NCI-H1436 treated with DMSO at 0.1 percent for 48 hours (cell line): ENCODE measurements at places on chromosomes 16 and 17.

DNA sequence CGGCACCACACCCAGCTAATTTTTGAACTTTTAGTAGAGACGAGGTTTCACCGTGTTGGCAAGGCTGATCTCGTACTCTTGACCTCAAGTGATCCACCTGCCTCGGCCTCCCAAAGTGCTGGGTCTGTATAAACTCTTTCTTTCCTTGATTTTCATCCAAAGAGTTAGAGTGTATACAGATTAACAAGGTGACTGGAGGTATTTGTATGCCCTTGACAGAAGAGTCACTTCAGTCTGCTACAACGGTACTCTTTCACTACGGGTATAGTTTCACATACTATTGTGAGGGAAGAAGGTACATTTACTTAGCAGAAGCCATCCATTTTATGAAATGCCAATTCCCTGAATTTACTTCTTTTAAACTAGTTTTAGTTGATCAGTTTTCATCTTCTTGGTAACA, 32.5 kb downstream of the PPM1E start:
- no peak for DNase-seq

DNA sequence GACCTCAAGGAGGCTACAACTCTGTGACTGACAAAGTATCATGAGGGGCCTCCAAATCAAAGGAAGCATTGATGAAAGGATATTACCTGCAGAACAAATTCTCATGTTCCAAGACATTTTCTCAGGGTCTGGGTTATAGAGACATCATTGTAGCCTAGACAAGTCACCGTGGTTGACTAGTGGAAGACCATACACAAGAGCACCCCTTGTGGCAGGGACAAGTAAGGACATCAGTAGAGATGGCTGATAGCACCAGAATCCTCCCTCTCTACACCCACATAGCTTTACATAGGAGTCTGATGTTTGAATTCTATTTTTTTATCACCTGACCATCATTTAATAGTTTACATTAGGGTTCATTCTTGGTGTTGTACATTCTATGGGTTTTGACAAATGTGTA, 32.5 kb upstream of the CDH8 start:
- DNase-seq, result no peak

DNA sequence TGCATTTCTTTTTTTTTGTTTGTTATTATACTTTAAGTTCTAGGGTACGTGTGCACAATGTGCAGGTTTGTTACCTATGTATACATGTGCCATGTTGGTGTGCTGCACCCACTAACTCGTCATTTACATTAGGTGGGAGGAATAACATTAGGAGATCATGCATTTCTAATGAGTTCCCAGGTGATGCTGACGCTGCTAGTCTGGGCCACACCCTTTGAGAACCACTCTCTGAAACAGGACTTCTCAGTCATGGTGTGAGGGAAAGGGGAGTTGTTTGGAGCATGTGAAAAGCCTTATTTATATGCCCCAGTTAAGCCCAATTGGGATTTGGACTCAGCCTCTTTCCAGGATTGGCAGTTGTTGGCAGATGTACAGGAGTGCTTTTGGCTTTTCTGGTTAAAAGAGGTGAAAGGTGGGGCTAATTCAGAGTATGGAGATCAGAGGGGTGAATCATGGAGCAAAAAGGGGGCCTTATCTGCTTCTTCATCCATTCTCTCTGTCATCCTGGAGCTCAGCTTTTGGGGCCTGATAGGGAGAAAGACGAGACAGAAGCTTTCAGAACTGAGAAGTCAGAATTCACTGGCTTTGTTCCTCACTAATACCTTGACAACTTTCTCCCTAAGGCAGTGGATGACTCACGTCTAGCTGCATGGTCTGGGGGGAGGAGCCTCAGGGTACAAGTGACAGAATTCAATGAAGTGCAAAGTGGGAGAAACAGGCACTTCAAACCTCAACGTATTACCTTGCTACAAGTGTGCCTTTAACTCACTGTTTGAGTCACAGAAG, 180.0 kb upstream of the CACNG3 start:
- DNase-seq, result peak; percentile 13

- no peak for DNase-seq
Measured at GRCh38 chr17:46983782-46984181, 4.7 kb upstream of the RPRML start.

GRCh38 chr16:72159386-72159785, 12.6 kb downstream of the PMFBP1 start:
- no peak for DNase-seq

GRCh38 chr17:35046740-35047283, 16.7 kb downstream of the RFFL start:
- DNase-seq, result no peak

GRCh38 chr16:53111078-53111791, 56.4 kb downstream of the CHD9 start:
- no peak for DNase-seq

GRCh38 chr16:64234200-64234599, 887.7 kb downstream of the CDH11 start:
- no peak for DNase-seq

DNA sequence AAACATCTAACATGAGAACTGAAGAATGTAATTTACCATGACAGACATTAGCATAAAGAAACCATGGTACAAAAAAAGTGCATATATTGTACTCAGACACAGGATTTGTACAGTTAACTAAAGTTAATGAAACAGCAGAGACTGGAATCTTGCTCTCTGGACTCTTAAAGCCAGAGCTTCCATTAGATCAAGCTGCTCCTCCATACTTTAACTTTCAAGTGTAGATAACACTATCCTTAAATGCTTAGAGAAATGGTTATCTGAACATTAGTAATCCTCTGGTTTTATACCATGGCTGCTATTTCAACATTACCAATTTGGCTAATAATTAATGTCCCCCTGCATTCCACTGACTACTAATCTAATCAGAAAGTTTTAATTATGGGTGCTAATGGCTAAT, 3.1 kb downstream of the NUDT21 start:
- DNase-seq, result no peak
